ENCODE measurements at places on chromosomes 13 and 19.

GRCh38 chr13:95660981-95661581 lies 15.9 kb upstream of the DNAJC3 start:
- no peak for DNase-seq

DNA sequence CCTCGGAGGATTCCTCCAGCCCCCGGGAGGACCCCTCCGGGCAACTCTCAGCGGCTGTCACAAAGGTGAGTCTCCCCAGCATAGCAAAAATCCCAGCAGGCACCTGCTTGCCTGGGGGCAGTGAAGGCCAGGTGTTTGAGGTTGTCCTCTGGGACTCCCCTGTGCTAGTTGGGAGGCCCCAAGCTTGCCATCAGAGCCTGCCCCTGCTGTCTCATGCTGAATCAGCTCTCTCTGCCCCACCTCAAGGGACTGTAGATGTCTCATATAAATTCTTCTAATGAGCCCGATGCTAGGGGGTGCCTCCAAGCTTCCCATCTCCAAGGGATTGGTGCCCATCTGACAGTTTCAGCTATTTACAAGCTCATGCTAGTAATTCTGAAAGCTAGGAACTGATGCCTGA lies 53.6 kb downstream of the NWD1 start:
- no peak for DNase-seq

- DNase-seq: no peak
Observed at GRCh38 chr19:1483131-1483978, 4.3 kb upstream of the C19orf25 start.

GRCh38 chr19:55160128-55160985 lies 2.8 kb upstream of the TNNI3 start:
- DNase-seq: peak; percentile 62

DNA sequence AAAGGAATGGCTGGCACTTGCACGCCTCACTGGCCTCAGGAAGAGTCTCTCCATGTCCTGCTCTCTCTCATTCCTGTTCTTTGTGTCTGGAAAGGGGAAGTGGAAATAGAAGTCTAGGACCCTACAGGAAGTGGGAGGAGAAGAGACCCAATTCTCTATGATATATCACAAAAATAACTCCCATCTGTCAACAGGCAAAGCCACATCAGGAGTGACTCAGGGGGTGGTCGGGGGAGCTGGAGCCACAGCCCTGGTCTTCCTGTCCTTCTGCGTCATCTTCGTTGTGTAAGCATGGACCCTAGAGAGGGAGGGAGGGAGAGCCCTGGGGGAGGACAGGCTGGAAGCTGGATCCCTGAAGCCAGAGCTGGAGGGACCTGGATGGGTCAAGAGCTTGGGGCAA lies 3.0 kb downstream of the SIGLEC9 start:
- no peak for DNase-seq
